Muscle of leg (tissue), 16 donors: ENCODE measurements at places on chromosomes 13 and 19. TPM values are rescaled to one million over a fixed set of nuclear protein-coding genes. Genes with fewer than 3 reads are reported as not detected.

DNA sequence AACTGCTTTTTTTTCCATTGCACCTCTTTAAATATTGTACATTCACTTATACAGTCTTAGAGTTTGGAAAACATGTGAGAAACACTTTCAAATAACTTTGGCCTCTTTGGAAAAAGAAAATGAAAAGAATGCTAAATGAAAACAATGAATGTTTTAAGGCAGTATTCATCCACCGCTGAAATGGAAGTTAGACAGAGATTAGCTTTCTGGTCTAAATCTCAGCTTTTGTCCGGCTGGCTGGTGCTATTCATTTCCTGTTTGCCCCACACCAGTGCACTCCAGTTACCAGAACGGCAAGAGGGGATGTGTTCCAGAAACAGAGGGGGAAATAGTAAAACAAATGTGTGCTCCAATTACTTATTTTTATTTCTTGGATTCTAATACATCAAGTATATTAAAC lies 1201.3 kb downstream of the EFNB2 start:
- no peak for DNase-seq

GRCh38 chr13:99258210-99258860 lies at the start of gene GPR18:
TSS of gene GPR18 (minus strand) at chr13:99258379. CDS start at chr13:99255872, 2,507 bp downstream.
- no peak for DNase-seq

- no peak for DNase-seq
Observed at GRCh38 chr19:28889941-28890670, 322.8 kb downstream of the UQCRFS1 start.

DNA sequence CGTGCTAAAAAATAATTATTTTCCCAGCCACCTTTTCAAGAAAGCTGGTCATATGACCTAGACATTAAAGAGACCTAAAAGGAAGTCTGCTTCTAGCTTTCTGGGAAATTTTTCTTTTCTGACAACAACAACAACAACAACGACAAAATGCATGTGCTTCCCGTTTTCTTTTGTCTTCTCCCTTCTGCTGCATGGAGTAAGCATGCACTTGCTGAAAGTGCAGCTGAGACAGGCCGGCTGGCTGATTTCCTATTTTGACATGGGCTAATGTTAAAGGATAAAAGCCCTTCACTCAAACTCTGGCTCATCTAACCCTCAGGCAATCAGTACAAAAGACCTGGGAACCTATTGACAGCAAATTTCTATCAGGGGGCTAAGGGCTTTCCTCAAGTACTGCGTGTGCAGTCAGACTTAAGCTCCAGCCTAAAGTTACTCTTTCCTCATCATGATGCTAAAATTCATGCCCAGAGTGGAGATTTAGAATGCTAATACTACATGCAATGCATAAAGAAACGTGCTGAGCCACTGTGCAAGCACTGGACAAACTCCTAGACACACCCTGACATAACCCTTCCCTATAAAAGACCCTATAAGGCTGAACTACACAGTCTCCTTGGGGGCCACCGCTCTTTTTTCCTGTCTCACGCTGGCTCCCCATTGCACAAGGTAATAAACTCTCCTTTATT lies 811.1 kb downstream of the UQCRFS1 start:
- peak; percentile 14 for DNase-seq

GRCh38 chr19:41263850-41264580 lies at the start of gene HNRNPUL1:
TSS of gene HNRNPUL1 (plus strand) at chr19:41264372. CDS start at chr19:41264504, 132 bp downstream.
- peak; percentile 100 for DNase-seq

GRCh38 chr13:60756306-60756705 lies 359.3 kb downstream of the TDRD3 start:
- DNase-seq: peak; percentile 45

- no peak for DNase-seq
Observed at GRCh38 chr13:99375738-99376080, 68.5 kb upstream of the GPR183 start.

ADAMTSL5 gene
- polyA plus RNA-seq: 10.1 TPM

- no peak for DNase-seq
Observed at GRCh38 chr13:46198696-46199193, 13.0 kb upstream of the LRRC63 start.

DNA sequence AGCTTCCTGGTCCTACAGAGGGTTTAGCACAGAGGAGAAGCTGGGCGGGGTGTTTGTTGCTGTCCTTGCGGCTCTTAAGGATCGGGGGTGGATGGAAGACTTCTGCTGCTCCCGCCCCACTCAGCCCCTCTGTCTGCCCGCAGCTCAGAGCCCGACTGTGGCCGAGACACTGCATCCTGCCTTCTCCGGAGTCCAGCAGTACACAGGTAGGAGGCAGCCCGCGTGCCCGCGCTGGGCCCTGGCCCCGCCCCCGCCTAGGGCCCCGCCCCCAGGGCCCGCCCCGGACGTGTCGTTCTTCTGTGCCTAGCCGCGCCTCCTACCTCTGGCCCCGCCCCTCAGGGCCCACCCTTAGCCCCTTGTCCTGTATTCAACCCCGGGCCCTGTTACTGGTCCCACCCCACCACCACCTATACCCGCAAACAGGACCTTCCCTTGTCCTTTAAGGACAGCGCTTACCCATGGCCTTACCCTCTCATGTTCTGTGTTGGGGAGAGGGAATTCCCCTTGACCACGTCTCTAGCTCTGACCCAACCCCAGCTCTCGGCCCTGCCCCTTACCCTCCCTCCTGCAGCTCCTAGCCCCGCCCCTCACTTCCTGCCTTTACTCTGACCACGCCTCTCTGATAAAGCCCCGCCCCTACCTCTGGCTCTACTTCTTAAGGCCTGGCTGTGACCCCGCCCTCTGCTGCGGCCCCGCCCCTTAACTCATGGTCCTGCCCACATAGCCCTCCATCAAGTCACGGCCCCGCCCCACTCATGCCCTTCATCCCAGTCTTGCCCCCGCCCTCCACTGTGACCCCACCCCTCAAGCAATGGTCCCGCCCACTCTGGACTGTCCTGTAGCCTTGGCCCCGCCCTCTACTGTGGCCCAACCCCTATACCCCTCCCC lies 60.5 kb downstream of the CELF5 start:
- peak; percentile 25 for DNase-seq

CAMSAP3 gene
- 0.51 TPM for polyA plus RNA-seq

- no peak for DNase-seq
Observed at GRCh38 chr13:51269039-51269438, 46.8 kb downstream of the FAM124A start.

- DNase-seq: peak; percentile 8
Observed at GRCh38 chr13:42011601-42012350, 36.7 kb upstream of the DGKH start.

- no peak for DNase-seq
Observed at GRCh38 chr13:110455444-110455843, 106.1 kb downstream of the RAB20 start.

- no peak for DNase-seq
Observed at GRCh38 chr13:48508011-48508410, 24.9 kb downstream of the RCBTB2 start.

DNA sequence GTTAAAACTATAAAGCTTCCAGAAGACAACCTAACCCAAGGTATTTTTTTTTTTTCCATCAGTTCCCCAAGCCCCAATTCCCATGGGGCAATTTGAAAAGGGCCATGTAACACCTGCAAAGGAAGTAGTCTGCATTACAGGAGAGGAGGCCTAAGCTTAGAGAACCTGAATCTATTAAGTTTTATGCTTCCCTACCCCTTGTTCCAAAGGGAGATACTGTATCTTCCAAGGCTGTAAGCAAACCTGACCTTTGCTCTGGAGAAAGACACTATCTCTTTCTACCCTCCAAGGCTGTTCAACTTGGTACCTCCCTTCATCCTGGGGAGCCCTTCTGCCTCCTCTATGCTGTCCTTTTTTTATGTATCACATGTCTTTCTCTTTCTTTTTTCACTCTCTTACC lies 15.0 kb downstream of the KATNAL1 start:
- no peak for DNase-seq

GRCh38 chr13:21615427-21615826 lies 11.5 kb upstream of the MICU2 start:
- no peak for DNase-seq

DNA sequence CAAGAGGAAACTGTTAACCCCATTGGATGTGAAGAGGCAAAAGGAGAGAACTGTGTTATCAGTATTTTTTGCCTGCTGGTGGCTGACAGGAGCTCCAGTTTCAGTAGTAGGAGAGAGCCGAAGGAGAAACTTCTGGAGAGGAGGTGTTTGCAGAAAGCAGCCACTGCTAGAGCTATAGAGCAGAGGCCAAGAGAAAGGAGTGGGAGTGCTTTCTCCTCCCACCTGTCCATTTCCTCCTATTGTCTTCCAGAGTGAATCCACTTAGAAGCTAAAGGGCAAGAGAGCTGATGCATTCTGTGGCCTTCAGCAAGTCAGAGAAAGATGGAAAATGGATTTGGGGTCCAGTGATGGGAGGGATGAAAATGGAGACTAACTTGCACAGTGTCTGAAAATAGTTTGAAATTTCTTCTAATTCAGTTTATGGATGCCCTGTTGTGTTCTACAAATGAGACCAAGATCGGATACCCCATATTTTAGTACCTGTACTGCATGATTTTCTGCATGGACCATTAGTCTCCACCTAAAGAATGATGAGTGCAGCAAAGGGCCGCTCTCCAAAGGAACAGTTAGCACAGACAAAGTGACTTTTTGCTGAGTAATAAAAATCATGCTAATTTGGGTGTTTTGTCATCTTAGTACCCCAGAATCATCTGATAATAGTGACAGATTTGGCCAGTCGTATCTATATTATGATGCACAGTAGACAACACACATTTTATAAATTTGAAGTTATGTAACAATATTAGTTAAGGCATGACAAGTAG lies 10.7 kb downstream of the HS6ST3 start:
- DNase-seq: no peak

DNA sequence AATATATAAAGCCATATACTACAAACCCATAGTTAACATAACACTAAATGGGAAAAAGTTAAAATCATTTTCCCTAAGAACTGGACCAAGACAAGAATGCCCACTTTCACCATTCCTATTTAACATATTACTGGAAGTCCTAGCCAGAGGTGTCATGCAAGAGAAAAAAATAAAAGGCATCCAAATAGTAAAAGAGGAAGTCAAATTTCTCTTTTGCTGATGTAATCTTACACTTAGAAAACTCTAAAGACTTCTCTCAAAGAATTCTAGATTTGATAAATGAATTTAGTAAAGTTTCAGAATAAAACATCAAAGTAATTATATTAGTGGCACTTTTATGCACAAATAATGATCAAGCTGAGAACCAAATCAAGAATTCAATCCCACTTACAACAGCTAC lies 678.9 kb upstream of the SLITRK5 start:
- DNase-seq: no peak

DNA sequence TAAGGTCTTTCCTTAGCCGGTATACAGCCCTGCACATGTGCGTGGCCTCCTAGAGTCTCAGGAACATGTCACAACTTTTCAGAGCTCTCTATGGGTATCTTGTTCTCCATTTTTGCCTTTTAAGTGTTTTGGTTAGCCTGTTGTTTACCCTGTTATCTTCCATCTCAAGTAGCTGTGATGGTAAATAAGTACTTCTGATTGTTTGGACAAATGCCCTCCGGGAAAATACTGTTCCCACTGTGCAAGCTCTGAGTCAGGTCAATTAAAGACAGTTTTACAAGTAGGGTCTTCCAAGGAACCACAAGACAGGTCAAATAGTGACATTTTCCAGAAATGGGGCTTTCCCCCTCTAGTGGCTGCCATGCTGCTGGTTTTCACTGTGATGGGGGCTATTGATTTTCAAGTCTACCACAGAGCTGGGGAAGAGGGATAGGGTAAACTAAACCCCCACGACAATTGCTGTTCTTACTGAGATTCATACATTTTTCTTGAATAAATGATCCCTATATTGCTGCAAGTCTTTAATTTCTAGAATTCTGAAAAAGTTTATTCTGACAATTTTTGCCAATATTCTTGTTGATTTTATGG lies 109.5 kb downstream of the TM9SF2 start:
- no peak for DNase-seq

CEACAM20 gene
- polyA plus RNA-seq: not detected

DNA sequence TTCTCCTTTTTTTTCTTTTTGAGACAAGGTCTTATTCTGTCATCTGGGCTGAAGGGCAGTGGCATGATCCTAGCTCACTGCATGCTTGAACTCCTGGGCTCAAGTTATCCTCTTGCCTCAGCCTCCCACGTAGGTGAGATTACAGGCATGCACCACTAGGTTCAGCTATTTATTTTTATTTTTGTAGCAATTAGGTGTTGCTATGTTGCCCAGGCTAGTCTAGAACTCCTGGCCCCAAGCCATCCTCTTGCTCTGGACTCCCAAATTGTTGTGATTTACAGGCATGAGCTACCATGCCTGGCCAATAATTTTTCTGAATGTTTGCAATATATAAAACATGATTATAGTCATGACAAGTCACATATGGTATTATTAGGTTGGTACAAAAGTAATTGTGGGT lies 161.1 kb upstream of the ATXN8OS start:
- DNase-seq: no peak

CEACAM16 gene
- 0.44 TPM for polyA plus RNA-seq

DNA sequence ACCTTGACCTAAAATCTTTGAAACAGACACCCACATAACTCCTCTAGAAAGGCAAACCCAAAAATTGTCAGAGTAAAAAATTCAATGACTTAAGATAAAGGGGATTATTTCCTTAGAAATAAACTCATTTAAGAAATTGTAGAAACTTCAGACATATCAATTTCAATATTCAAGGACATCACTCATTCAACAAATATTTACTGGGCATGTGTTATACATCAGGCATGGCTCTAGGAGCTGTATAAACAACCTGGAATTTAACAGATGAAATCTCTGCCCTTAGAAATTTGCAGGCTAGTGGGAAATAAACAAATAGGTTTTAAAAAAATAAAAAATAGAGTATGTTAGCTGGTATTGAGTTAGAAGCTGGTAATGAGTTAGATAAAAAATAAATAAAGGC lies 84.0 kb upstream of the LSM14A start:
- DNase-seq: no peak

LILRB4 gene
- polyA plus RNA-seq: 0.93 TPM

ZNF628 gene
- 3.0 TPM for polyA plus RNA-seq

DNA sequence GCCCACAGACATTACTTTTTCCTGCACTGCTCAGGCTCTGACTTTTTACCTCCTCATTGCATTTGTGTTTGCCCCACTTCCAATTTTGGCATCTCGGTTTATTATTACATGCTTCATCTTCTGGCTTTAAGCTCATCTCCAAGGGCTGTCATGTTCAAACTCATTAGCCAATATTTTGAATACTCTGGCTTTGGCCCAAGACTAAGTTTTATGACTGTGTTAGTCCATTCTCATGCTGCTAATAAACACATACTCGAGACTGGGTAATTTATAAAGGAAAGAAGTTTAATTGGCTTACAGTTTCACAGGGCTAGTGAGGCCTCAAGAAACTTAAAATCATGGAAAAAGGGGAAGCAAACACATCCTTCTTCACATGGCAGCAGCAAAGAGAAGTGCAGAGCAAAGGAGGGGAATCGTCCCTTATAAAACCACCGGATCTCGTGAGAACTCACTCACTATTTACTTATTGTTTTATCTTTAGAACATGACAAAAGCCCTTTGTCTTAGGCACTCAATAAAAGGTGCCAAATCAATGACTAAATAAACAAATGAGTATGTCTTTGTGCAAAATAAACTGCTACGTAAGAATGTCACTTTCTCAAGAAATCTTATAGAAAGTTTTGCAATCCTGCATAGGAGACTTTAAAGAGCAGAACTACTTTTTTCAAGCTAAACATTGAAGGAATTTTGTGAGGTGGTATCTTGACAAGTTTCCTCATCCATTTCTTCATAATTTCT lies 233.4 kb upstream of the SPRY2 start:
- no peak for DNase-seq
